ENCODE measurements at places on chromosomes 3 and 15. TPM values are rescaled to one million over a fixed set of nuclear protein-coding genes. Genes with fewer than 3 reads are reported as not detected.

SENP8 gene
- 3.3 TPM for total RNA-seq

SNX22 gene
- 0.50 TPM for total RNA-seq

CACNA2D3 gene
- total RNA-seq = under 0.01 TPM

SLC25A20 gene
- 18.5 TPM for total RNA-seq

DNASE1L3 gene
- total RNA-seq = not detected

UBAP1L gene
- total RNA-seq = 1.5 TPM

TMEM40 gene
- not detected for total RNA-seq

LMOD3 gene
- under 0.01 TPM for total RNA-seq

KATNBL1 gene
- total RNA-seq = 24.6 TPM

CNTN3 gene
- total RNA-seq = 1.7 TPM

ETV5 gene
- total RNA-seq = 36.5 TPM

ARHGEF26 gene
- total RNA-seq = 1.6 TPM

TMEM89 gene
- total RNA-seq = not detected

RHCG gene
- total RNA-seq = not detected

TGM4 gene
- not detected for total RNA-seq

SOX14 gene
- not detected for total RNA-seq

UROC1 gene
- total RNA-seq = not detected

FAM81A gene
- total RNA-seq = 0.33 TPM

TFG gene
- total RNA-seq = 86.7 TPM

AGBL1 gene
- total RNA-seq = not detected

TM4SF4 gene
- 0.15 TPM for total RNA-seq

NAALADL2 gene
- 19.7 TPM for total RNA-seq

SLCO2A1 gene
- total RNA-seq = not detected

PRICKLE2 gene
- total RNA-seq = 42.8 TPM

COL8A1 gene
- 45.4 TPM for total RNA-seq

COL6A5 gene
- not detected for total RNA-seq

PLA2G4D gene
- not detected for total RNA-seq

DAPK2 gene
- 1.7 TPM for total RNA-seq

PRSS50 gene
- total RNA-seq = not detected

GPR62 gene
- under 0.01 TPM for total RNA-seq

COMMD2 gene
- total RNA-seq = 22.7 TPM

ROBO2 gene
- total RNA-seq = 1.0 TPM

CDHR4 gene
- not detected for total RNA-seq

ACTC1 gene
- not detected for total RNA-seq

FOXL2 gene
- total RNA-seq = not detected

SUSD5 gene
- total RNA-seq = 2.5 TPM

PCLAF gene
- total RNA-seq = 66.8 TPM

SERINC4 gene
- not detected for total RNA-seq

TSC22D2 gene
- 11.2 TPM for total RNA-seq

CCDC54 gene
- not detected for total RNA-seq

MST1R gene
- 1.9 TPM for total RNA-seq

RARRES1 gene
- total RNA-seq = 232 TPM

CEMIP gene
- 613 TPM for total RNA-seq

PPP1R14D gene
- not detected for total RNA-seq

RBM5 gene
- 126 TPM for total RNA-seq

FANCD2OS gene
- total RNA-seq = not detected

ASB14 gene
- total RNA-seq = not detected

HEMK1 gene
- total RNA-seq = 20.7 TPM

ZMYND10 gene
- total RNA-seq = 1.5 TPM

SLC24A5 gene
- total RNA-seq = not detected

HYAL2 gene
- 86.3 TPM for total RNA-seq

ZBTB20 gene
- total RNA-seq = 14.9 TPM

All from smooth muscle cell of trachea (primary cell).